ENCODE measurements at places on chromosomes 5 and 9.

DNA sequence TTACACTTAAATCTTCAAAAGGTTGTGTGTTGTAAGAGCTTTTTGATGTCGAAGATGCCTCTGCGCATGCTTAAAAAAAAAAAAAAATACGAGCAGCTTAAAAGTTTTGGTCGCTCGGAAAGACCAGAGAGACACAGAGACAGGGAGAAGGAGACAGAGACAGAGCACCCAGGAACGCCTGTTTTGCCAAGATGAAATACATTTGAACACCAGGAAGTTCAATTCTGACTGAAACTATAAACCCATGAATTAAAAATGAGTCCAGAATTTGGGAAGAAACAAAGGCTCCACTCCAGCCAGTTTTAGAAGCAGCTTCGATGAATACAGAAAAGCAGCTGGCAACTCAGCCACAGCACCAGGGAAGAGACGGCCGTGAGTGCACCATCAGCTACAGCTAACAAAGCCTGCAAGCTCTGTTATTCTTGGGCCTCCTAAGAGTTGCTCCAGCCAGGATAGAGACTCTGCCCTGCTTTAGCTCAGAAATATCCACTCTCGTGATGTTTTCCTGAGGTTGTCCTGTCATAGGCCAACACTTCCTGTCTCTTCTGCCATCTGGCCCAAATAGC, 2.5 kb upstream of the ZNF474 start:
- DNase-seq = no peak

DNA sequence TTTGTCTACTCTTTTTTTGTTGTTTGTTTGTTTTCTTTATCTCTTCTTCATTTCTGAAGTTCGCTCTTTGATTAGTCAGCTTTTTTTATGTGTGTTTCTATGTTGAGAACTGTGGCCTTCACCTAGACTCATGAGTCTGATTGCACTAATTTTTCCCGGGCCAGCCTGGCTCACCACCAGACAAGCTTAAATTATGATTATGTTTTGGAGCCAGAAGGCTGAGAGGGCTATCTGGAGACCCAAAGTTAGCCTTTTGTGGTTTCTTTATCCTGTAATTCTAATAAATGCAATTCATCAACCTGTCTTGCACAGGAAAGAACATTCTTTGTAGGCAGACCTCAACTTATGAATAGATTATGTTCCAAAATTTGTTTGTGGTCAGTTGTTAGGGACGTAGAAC, 20.8 kb upstream of the ACTBL2 start:
- DNase-seq = no peak

DNA sequence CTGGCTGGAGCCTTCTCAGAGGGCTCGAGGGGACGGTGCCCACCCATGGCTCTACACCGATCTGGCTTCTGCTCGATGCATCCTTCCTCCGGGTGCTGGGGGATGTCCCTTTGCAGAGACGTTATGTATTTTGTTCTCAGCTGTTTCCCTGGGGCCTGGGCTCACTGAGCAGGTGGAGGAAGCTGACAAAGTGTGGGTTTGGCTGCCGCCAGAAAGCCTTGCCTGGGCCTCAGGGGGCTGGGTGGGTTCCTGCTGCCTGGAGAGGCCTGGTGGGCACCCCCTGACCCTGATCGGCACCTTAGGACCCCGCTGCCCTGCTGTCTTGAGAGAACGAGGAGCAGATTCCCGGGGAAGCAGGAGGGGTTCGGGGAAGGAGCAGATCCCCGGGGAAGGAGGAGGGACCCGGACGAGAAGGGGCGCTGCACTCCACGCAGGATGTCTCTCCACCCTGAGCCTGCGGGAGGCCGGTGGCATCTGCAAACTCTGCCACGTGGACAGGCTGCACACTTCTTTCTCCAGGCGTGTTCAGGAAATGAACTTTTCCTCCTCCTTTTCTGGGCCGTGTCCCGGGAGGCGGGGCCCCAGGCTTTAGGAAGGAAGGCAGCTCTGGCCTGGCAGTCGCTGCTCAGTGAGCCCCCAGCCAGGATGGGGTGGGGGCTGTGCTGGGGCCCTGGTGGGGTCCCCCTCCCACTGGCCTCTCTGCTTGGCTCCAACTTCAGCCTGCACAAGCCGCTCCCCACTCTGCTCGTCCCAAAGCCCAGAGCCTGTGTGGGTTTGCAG, 148.9 kb downstream of the RXRA start:
- no peak for DNase-seq

DNA sequence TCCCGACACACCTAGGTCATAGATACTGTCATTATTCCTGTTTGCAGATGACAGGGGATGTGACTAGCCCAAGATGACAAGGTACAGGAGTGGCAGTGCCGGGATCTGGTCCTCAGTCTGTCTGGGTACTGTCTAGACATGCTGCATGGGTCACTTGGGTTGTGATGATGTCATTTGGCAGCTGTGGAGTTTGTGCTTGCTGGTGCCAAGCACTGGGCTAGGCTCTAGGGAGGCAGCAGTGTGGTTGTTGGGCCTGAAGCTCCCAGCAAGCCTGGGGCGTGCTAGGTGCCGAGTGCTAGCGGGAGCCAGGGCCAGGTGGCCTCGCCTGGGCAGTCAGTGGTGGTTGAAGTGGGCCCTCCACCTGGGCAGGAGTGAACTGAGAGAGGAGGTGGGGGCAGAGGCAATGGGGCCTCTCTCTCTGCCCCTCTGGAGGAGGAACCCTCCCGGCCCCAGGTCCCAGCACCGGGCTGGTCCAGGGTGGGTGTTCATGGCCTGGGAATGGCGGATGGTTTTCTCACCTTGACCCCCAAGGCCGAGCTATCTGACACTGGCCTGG, 8.8 kb upstream of the ASB6 start:
- DNase-seq = no peak

DNA sequence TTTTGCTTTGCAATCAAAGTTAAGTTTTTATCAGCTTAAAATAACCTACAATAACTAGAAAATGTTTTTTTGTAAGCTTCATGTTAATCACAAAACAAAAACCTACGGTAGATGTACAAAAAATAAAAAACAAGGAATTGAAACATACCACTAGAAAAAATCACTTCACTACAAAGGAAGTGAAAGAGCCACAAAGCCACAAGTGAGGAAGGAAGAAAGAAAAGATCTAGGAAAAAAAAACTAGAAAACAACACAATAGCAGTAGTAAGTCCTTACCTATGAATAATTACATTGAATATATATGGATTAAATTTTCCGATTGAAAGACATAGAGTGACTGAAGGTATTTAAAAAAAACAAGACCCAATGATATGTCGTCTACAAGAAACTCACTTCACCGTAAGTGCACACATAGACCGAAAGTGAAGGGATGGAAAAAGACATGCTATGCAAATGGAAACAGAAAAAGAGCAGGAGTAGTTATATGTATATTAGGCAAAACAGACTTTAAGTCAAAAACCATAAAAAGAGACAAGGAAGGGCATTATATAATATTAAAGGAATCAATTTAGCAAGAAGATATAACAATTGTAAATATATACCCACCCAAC, 13.4 kb upstream of the ZDHHC21 start:
- DNase-seq = no peak

GRCh38 chr9:123685489-123686083, 244.3 kb downstream of the DENND1A start:
- DNase-seq = no peak

GRCh38 chr5:111422747-111423720, 89.3 kb downstream of the STARD4 start:
- no peak for DNase-seq

GRCh38 chr5:79842991-79843390, 148.1 kb downstream of the MTX3 start:
- DNase-seq = no peak

- no peak for DNase-seq
These were observed 90.6 kb upstream of the OSMR start for GRCh38 chr5:38755181-38755580.

DNA sequence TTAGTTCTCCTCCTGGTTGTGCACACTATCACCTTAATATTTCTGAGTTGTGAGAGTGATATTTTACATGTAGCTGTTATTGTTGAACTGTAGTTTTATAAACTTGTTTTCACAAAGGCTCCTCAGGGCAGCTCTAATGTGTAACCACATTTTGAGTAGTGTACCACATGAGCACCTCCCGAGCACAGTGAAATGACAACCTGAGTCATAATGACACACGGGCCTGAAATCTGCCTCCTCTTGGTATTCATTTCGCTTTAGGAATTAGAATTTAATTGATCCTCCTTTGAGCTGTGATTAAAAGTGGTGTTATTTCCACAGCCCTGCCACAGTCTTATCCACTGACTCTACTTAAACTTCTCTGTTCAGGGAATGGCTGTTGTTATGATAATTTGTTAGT, 7.9 kb downstream of the MTRR start:
- no peak for DNase-seq

DNA sequence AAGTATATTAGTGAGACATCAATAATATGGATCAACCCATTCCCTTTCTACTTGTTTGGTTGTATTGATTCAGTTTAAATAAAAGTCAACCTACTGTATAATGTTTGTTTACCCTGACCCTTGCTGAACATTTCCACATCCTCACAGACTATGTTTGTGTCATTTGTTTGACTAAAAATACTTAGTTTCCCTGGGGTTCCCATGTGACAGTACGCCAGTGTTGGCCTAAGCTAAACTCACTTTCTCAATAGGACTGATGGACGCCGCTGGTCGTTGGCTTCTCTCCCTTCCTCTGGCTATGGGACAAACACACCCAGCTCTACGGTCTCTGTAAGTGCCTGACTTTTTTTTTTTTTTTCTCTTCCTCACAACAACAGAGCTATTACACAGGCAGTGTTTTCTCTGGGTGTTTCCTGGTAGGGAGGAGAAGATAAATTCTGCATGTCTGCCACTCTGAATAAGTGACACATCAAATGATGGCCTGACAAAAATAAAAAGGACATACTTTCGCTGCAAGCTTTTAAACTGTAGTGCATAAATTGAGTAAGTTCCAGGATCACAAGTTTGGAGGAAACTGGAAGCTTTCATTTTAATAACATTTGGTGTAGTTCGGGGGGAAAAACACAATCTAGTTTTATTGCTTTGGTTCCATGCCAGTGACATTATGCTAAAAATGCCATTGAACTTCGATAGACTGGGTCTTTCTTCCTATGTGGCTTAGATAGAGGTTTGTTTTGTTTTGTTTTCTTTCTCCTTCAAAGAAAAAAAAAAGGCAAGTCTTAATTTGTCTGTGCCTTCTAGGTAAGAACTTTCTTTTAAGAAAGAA, 101.0 kb downstream of the CD180 start:
- no peak for DNase-seq

- DNase-seq = no peak
These were observed 219.7 kb upstream of the TUT7 start for GRCh38 chr9:86573886-86574285.

GRCh38 chr5:90792725-90793124, 234.1 kb downstream of the ADGRV1 start:
- no peak for DNase-seq

DNA sequence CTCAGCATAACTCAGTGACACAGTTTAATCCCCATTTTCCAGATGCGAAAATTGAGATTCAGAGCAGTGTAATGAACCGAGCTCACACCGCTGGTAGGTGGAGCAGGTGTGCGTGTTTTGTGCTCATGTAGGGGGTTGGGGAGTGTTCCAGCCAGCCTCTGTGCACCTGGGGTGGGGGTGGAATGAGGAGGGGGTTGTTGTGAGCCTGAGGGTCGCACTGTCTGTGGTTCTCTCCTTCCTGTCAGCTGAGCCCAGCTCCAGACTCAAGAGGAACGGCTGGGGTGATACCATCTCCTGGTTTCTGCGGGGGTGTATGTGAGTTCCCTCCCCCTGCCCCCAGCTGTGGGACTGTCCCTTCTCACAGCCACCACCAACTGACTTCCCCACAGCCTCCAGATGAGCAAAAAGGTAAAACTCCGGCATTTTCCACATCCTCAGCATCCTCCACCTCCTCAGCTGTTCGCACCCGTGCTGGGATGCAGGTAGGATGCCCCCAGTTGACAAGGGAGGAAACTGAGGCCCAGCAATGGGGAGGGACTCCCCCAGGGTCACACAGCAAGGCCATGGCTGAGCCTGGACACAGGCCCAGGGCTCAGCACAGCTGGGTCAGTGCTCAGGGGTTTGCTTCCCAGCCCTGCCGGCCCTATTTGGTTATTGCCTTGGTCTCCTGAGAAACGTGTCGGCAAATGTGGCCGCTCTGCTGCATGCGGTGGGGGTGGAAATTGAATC, 2.1 kb downstream of the SH2D3C start:
- DNase-seq = peak; percentile 76

DNA sequence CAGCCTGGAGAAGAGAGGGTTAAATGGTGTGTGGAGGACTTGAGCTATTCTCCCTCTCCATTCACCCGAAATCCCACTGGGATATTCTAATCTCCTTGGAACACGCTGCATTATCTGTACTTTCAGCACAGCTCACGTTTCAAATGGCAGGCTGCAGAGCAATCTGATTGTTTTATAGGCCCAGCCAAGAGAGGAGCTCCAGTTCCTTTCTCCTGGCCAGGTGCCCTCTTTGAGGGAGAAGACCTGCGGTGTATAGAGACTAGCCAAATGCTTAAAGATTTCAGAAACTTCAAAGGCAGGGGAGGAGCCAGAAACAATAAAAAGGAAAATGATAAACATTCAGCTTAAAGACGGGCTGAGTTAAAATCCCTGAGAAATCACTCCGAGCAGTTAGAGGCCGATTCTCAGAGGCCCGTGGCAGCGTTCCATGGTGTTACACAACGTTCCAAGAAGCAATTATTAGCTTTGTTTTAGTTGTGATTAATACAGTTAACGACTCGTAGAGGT, 564.0 kb upstream of the KLF4 start:
- DNase-seq = no peak

DNA sequence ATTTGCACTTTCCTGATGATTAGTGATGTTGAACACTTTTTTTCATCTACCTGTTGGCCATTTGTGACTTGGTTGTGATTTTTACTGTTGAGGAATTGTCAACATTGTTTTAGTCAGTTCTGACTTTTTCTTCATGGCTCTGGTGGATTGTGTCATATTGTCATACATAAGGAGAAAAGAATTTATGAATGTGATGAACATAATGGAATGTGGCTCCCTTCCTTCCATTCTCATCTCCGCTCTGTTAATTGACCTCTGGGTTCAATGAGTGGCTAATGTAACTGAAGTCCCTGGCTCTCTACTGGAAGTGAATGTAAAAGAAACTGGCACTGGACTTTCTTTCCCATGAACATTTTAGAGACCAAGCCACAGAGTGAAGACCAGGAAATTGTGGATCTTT, 49.2 kb downstream of the KIAA1958 start:
- no peak for DNase-seq

DNA sequence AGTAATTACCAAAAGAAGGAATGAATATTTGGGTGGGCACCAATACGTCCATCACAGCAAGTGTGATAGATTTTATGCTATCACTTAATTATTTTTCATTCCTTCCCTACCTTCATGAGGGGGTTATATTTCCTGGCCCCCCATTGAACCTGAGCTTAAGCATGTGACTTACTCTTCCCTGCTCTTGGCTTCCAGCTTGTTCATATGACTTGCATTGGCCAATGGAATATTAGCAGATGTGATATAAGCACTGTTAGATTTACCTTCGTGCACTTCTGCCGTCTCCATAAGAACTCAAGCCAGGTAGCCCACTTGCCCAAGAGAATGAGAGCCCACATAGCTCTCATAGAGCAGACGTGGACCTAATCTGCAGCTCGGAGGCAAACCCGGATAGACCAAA, 99.1 kb upstream of the SMARCA2 start:
- DNase-seq = no peak

DNA sequence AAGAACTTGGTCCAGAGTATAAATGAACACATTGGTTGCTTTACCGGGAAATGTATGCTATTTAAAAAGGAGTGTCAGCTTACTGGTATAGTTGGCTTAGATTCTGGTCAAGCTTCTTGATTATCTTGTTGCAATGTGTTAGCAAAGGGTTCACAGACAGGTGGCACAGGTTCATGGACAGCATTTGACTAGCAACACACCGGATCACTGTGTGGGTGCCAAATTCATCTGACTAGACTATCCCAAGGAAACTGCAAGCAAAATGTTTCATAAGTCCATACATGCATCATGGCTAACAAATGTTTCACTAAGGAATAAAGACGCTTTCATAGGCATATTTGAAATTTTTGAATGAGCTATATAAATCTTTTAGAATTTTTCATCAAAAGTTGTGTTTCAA, 274.1 kb downstream of the PLK2 start:
- DNase-seq = no peak

Data from erythroblast (primary cell).